ENCODE measurements at places on chromosomes 2 and 18.
A peak's percentile ranks its signal among the peaks of the same experiment; 100 is the strongest.

GRCh38 chr2:88481691-88482336, 29.3 kb upstream of the FOXI3 start:
- no peak for DNase-seq

DNA sequence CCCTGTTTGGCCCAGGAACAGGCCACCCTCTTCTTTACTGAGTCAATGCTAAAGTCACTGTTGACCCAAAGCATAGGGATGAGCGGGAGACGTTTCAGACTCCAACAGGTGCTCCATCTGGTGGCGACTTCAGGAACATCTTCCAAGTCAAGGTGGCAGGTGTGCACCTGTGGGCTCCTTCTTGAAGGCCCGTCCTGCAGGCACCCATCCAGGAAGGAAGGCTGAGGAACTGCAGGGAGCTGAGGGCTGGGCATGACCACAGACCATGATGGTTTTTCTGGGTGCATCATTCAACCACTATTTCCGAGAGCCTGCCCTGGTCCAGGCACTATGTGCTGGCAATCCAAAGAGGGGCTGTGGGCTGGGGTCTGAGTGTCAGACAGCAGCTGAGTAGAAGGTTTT, 142.8 kb downstream of the NDUFA10 start:
- peak; percentile 50 for DNase-seq

GRCh38 chr2:224440988-224441387, 39.1 kb upstream of the FAM124B start:
- DNase-seq: no peak

DNA sequence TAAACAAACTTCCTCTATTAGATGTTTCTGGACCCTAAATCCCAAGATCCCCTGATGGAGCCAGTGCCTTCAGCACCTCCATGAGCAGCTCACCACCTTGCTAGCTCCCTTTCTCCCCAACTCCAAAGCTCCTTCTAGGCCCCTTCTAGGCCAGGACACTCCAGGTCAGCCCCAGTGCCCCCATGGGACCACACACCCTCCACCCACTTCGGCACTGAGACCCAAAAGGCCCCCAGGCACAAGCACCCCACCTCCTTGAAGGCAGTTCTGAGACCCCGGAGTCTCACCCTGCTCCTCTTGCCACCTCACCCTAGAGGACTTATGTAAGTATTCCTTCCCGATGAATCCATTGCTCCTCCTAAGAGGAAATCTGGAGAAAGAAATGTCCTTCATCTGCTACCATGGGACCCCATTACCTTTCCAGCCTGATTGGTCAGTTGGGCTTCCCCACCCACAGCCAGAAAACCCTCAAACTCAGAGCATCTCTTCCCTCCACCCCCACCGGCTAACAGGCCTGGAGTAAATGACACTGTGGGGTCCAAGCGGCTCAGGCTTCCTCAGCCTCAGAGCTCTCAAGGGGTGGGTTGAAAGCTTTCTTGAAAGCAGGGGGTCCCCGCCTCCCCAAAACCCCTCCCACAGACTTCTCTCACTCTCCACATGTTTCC, 9.8 kb upstream of the ARMC9 start:
- no peak for DNase-seq

- no peak for DNase-seq
Measured at GRCh38 chr2:178767094-178768060, 39.8 kb downstream of the TTN start.

DNA sequence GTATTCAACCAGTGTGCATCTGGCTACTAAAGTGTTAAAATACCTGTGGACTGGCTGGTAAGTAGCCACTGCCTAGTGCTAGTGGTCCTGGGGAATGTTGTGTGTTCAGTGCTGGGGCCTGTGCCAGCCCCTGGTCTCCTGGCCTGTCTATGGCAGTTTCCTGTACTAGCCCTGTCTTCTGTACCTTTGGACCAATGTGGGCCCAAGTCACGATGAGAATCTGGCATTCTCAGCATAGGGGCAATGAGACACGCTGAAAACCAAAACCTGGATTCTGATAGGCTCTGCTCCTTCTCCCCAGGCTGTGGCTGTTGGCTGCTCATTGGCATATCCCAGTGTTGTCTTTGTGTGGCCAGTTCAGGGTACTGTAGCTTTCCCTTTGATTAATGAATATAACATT, 170.4 kb downstream of the PTPRM start:
- no peak for DNase-seq

Data from stimulated activated CD4-positive, alpha-beta T cell treated with anti-CD3 and anti-CD28 coated beads, Interleukin-12 subunit alpha, Interleukin-12 subunit beta, amount 100 ng/mL, for 24 hours (primary cell).